Right ventricle myocardium inferior (tissue), 1 donor: ENCODE measurements at places on chromosomes 7 and 10.

GRCh38 chr7:125336326-125336725, 406.7 kb upstream of the POT1 start:
- DNase-seq, result no peak

DNA sequence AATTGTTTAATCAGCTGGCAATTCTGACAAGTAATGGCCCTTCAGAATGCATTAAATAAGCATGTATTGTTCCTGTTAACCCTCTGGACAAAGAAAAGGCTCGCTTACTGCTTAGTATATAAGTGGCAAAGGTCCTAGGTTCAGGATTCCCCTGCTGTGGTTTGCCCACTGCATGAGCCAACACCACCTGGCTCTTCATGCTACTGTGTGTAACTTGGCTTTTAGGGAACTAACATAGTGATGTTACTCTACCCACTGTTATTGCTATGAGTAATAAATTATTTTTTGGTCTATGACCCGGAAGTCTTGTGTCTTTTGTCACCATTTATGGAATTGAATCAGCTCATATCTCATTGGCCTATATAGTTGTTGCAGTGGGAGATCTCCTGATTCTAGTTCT, 791.7 kb upstream of the PHF14 start:
- DNase-seq, result no peak

DNA sequence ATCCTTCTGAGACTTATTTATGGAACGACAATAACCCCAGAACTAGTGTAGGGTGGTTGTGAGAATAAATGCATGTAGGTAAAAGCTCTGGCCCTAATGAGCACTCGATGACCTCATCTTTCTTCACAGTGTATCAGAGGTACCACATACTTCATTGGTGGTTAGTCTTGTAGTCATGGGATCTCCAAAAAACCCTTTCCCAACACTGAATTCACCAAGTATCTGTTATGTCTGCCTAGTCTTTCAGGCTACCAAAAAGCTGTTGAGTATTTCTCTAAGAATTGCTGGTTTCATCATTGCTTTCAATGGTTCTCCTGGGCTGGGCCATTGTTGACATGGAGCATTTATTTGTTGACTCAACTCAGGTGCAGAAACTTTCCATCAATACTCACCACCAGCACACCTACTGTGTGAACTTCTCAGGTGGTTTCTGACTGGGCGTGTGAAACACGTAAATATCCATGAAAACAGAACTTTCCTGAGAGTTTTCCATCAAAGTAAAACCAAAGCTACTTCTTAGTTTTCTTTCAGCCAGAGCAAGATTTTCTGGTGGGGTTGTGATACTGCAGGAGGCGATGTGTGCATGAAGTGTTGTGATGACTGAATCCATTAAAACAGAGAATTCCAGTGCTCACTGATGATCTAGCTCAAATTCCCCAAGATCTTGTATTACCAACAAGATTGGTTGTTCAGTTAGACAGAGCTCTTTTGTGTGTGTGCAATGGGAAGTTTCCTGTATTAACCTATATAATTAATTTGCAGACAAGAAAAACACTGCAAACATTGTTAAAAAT, 51.4 kb upstream of the SLC35B4 start:
- DNase-seq, result no peak

DNA sequence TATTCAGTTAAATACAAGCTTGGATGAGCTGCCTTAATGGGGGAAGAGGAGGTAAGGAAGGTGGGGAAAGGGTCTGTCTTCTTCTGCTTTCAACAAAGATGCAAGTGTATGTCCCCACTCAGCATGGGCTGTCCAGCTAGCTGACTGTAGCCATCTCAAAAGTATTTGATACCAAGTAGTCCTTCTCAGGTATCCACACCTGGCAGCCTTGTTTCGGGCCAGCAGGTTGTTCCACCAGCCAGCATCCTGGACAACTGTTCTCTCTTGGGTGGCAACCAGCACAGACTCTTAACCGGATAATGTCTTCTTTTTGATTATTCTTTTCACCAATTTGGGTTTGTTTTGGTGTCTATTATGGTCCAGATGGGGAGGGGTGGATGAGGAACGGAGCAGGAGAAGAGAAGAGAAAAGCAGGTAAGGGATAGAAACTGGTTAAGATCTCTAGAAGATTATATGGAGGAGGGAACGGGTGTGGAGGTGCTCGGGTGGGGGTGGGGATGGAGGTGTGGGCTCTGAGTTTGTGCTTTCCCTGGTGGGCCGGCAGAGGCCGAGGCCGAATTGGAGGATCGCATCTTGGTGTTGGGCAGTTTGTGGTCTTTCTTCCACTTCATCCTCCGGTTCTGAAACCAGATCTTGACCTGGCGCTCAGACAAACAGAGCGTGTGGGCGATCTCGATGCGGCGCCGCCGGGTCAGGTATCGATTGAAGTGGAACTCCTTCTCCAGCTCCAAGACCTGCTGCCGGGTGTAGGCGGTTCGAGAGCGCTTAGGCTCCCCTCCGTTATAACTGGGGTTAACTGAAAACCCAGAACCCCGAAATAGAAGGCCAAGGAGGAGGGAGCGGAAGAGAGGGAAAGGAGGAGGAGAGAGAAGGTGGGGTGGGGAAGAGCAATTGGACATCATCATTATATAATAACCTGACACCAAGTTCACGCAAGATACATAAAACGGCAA, 1.5 kb downstream of the HOXA4 start:
- DNase-seq, result no peak

- DNase-seq, result no peak
These were observed 139.0 kb upstream of the ZNF438 start for GRCh38 chr10:31170636-31171035.

GRCh38 chr7:132650498-132650897, 74.2 kb upstream of the PLXNA4 start:
- DNase-seq, result no peak

DNA sequence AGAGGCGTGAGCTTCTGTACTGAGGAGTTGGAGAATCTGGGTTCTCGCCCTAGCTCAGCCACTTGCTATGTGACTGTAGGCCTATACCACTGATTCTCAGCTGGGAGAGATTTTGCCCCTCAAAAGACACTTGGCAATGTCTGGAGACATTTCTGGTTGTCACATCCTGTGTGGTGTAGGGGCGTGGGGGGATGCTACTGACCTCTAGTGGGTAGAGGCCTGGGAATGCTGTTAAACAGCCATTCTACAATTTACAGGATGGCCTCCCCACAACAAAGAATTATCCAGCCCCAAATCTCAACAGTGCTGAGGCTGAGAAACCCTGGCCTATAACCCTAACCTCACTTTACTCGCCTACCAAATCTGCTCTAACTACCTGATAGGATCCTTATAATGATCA, 58.8 kb upstream of the GAD2 start:
- DNase-seq, result no peak

DNA sequence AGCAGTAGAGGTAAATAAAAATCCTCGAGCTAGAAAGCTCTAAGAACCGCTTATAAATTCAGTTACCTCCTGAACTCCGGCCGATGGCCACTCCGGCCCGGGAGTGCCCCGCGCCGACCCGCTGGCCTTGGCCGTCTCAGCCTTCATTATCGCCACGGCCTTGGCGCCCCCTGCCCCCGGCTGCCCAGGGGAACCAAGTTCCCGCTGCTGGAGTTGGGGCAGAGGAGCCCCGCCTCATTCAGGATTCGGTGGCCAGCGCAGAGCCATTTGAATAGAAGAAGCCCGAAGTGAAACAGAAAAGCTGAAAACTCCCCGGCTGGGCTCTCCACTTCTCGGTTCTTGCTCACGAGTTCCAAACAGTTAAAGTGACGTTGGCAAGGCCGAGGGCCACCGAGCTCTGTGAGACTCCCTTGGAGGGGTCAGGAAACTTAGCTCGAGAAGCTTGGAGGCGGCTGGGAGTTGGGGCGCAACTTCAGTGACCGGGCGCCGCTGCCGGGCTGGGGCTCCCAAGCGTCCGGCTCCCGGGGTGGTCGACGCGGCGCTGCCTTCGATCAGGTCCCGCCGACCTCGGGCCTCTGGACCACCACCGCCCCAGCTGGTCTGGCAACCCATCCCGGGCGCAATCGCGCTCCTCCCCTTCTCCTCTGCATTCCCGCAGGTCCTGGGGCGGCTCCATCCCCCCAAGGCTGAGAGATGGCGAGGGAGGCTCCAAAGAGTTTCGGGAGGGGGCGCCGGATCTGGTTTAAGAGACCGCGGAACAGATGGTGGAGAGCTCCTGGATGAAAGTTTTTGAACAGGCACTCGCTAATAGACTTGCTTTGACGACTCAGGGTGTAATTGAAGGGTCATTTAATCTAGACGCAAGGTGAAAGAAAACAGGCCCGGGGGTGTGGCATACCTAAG, 5.8 kb upstream of the FEZF1 start:
- no peak for DNase-seq

- DNase-seq, result no peak
These were observed 13.9 kb downstream of the OSBPL3 start for GRCh38 chr7:24965831-24966708.

DNA sequence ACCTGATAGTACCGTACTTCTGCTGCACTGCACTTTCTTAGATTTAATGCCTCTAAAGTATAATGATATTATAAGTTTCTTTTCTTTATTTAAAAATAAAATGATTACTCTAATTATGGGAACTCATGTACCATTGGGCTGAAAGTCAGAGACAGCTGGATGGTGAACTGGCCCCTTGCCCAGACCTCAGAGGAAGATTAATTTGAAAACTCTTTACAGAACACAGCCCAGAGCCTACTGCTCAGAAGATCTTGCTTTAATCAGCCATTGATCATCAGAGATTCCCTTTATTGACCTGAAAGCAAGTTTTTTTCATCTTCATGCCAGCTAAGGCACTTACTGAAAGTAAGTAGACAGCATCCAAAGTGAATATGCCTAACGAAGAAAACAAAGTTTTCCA, 341.7 kb downstream of the GFRA1 start:
- no peak for DNase-seq

DNA sequence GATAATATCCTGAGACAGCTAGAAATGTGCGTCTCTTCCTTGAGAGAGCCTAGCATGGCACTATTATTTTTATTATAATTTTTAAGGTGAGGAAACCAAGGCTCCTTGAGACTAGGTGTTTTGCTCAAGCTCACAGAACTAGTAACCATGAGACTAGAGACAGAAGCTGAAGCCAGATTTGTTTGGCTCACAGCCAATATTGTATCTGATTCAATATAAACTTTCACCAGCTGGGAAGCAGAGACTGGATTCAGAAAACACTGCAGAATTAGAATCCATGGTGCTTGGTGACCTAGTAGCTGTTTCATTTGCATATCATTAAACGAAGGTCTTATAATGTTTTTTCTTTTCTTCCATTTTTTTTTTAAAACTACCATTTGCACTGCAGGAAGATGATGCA, 64.4 kb downstream of the DNAJB9 start:
- no peak for DNase-seq

- DNase-seq, result no peak
These were observed 449.1 kb upstream of the ANKRD30A start for GRCh38 chr10:36676321-36676720.

DNA sequence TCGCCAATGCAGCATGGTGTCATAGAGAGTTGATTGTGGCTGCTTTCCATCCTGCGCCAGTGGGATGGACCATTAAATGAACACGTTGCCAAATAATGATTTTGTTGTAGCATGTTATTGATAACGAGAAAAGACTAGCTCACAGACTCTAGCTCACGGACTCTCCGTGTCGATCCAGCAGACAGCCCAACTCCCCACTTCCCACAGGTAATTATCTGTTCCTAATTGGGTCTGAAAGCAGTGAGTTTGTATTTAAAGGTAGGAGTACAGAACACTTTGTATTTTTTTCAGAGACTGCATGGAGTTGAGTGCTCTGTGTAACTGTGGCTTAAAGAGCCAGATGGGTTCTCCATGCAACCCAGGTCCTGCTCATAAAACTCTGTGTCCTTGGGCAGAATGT, 1250.5 kb downstream of the TYW1 start:
- no peak for DNase-seq

DNA sequence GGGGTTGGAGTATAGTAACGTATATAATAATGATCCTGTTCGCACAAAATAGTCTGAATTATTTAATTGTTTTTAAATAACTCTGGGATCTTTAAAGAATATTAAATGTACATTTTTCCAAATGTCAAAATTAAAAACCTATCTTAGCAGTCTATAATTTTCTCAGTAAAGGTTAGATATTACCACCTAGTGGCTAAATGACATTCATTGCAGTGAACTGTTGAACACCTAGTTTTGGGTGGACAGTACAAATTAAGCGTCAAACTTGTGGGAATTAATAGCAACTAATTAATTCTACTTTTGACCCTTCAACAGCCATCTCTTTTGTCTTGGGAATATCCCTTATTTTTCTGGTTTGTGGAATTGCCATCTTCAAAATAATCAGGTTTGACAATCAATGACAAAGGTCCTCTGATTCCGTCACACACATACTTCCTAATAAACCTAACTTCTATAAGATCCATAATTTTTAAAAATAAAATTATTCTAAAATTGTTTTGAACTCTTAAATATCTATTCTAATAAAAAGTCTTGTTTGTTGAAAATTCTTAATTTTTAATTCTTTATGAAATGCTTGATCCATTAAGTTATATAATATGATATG, 165.7 kb downstream of the SEMA3D start:
- DNase-seq, result no peak

DNA sequence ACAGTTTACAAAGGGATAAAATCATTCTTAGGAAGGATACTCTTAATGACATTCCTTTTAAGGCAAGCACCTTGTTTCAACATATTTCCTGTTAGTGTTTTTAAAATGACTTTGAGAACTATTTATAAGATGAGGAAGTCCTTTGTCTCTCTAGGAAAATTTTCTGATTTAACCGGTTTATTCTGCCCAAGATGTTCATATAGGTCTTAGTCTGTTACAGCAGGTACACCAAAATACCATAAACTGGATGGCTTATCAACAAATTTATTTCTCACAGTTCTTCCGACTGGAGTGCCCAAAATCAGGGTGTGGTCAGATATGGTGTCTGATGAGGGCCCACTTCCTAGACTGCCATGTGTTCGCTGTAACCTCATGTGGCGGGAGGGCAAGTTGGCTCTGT, 77.9 kb downstream of the GSAP start:
- no peak for DNase-seq

DNA sequence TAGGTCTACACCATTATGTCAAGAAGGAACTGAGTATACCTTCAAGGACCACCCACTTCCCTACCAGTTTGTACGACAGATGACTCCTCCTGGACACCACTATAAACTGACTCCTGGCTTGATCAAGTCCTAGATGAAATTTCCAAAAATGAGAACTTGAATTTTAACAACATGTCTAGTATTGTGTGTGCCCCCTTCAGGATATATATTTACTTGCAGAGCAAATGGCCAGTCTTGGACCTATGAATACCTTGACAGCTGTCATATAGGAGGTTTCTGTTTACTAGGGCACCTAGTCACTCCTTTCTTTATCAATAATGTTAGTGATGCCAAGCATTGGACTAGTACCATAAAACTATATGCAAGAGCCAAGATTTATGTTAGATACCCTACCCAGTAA, 94.1 kb upstream of the TMEM26 start:
- no peak for DNase-seq

DNA sequence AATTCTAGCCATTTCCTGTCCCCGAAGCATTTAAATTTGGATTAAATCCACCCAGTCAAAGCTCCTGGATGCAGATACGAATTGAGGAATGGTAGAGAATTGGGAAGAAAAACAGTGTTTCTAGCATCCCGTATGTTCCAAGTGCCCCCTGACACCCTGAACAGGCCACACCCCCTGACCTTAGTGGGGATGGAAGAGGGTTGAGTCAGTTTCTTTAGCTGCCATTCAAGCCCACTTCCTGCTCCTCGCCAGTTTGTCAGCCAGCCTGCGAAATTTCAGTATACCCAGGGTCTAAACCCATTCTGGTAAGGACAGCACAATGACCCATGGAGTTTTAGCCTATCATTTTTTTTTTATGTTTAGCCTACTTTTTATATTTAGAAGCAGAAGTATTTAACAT, 101.1 kb downstream of the PKD1L1 start:
- DNase-seq, result no peak

GRCh38 chr10:50919010-50919409, 33.6 kb upstream of the A1CF start:
- DNase-seq, result no peak
